ENCODE measurements at places on chromosomes 2 and 18. TPM values are rescaled to one million over a fixed set of nuclear protein-coding genes. Genes with fewer than 3 reads are reported as not detected.

DNA sequence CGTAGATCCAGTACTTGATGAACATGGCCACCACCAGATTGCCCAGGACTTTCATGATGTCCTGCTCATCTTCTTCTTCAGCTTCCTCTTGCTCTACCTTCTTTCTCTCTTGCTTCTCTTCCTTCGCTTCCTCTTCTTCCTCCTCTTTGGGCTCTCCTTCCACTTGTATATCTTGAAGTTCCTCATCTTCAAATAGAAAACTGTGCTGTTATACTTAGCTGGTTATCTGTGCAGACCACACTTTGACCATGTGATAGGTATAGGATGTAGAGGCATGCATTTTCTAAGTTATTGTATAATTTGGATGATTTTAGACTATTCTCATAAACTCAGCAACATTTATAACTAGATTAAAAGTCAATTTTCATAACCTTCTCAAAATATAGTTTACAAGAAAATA, 263.4 kb downstream of the NAPG start:
- DNase-seq, result no peak

GRCh38 chr18:61209801-61210200, 123.4 kb upstream of the CDH20 start:
- no peak for DNase-seq

DNA sequence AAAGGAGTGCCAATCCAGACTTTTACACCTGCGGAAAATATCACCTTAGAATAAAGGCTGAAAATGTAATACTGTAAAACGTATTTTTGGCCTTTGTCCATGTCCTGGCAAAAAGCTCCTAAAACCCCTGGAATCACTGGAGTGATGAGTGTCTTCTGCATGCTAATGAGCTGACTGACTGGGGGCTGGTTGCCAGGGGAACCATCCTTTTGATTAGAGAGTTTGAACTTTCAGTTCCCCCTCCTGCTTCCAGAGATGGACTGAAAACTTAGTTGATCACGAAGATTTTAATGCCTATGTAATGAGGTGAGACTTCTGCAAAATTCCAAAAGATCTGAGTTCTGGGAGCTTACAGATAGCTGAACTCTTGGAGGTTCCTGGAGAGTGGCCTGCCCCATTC, 20.5 kb downstream of the PUM2 start:
- no peak for DNase-seq

DNA sequence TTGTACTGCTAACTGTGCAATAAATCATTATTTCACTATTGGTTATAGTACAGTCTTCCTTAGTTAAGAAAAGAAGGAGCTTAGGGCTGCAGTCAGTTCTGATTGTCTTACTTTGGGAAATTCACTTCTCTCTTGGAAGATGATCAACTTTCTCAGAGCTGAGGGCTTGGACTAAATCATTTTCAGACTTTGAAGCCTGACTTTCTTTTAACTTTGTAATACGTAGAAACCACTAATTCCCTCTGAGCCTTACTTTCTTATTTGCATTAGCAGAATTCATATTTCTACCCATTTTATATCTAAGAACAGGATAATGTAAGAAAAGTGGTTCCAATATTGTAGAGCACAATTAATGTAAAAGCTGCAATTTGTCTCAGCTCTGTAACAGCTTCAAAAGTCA, 386.4 kb downstream of the TRIB2 start:
- no peak for DNase-seq

GRCh38 chr18:9824952-9825371, 60.8 kb upstream of the TXNDC2 start:
- no peak for DNase-seq

DNA sequence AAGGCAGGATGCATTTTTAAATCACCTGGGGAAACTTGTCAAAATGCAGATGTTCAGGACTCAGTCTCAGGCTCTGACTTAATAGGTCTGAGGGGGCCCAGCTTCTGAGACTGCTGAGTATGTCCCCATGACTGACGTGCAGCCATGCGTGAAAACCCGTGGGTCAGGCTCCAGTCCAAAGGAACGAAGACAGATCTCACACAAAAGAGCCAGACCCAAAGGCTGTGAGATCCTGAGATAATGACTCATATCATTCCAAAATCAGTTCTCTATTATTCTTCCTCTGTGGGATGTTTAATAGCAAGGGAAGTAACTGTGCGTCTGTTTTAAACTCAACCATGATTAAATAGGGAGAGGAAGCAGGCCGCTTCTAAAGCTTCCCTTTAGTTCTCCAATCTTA, 107.4 kb upstream of the ACAA2 start:
- peak; percentile 89 for DNase-seq

DNA sequence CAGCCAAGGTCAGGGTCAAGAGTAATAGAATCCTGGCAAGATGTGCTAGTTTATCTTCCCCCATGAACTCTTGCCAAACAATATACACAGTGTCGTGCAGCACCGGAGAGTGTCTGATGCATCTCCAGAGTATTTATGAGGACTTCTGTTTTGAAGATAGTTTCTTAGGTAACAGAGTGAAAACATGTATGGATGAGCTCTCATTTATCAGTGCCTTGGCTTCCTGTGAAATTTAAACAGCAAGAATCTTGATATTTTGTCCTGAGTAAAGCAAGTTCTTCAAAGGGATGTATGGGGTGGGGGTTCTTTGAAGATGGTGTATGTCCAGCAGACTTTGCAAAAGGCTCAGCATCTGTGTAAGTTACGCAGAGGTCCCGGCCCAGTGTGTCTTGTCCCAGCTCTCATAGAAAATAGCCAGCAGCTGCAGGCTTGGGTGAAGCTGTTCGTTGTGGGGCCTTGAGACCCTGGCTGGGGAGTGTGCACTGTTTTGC, 361.0 kb upstream of the NT5C1B start:
- DNase-seq, result peak; percentile 94

- DNase-seq, result no peak
Measured at GRCh38 chr2:146240391-146240790, 1604.4 kb upstream of the ACVR2A start.

DNA sequence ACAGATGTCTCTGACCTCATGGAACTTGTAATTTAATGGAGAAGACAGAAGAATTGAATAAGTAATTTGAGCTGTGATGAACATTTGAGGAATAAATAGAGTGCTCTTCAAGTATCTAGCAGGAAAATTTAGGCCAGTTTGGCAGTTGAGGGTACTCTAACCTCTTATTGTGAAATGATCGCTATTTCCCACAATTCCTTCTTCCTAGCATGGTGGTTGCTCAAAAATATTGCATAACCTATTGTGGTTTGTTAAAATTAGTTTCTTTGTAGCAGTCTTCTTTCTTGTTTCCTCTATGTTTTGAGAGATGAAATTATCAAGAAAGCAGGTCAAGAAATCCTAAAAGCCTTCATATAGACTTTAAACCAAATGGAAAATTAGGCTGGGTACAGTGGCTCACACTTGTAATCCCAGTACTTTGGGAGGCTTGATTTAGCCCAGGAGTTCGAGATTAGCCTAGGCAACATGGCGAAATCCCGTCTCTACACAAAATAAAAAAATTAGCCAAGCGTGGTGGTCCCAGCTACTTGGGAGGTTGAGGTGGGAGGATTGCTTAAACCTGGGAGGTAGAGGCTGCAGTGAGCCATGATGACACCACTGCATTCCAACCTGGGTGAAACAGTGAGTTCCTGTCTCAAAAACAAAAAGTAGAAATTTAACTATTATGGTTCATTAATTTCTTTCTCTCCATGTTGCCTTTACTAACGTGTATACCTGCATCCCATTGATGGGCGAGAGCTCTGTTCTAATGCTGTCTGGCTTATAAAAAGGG, 58.7 kb downstream of the RBKS start:
- no peak for DNase-seq

GRCh38 chr18:73711256-73711655, 436.4 kb downstream of the FBXO15 start:
- DNase-seq, result no peak

GRCh38 chr2:148122788-148123187, 101.9 kb downstream of the MBD5 start:
- DNase-seq, result peak; percentile 8

DNA sequence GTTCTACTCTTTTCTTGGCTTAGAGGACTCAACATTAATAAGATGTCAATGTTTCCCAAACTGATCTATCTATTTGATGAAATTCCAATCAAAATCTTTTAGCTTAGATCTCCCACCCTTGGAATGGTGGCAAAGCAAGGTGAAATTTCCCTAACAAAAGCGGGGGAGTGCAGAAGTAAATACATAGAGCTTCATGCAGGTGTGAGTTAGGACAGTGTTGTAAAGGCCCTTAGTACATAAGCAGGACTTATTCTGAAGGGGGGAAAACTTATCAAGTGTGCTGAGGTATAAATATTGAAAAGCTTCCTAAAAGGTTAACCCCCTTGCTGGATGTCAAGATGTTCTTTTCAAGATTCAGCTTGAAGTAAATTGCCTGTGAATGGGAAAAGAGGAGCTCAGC, 608.6 kb upstream of the CELF4 start:
- DNase-seq, result no peak

GRCh38 chr2:39546409-39546808, 109.3 kb upstream of the MAP4K3 start:
- DNase-seq, result no peak

DNA sequence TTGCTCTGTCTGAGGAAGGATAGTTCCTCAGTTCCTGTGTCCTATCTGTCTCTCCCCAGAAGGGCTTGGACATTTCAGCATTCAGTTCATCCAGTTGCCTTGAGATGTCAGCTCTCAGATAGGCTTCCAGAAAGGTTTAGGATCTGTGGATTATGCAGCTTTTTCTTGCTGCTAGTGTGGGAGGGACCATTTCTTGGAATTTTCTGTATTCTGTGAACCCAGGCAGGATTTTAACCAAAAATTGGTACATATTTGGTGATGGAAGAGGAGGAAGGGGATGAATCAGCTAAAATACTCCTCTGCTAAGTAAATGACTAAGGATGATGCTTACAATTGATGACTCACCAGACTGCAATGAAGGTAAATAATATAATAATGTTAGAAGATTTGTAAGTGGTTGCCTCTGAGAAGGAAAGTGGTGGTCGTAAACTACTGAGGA, 58.6 kb upstream of the DOCK10 start:
- DNase-seq, result peak; percentile 95

GRCh38 chr2:263774-264492, at the start of gene SH3YL1:
Gene SH3YL1 (minus strand): TSS chr2:264032. CDS start chr2:263984, 48 bp downstream.
- no peak for DNase-seq

DNA sequence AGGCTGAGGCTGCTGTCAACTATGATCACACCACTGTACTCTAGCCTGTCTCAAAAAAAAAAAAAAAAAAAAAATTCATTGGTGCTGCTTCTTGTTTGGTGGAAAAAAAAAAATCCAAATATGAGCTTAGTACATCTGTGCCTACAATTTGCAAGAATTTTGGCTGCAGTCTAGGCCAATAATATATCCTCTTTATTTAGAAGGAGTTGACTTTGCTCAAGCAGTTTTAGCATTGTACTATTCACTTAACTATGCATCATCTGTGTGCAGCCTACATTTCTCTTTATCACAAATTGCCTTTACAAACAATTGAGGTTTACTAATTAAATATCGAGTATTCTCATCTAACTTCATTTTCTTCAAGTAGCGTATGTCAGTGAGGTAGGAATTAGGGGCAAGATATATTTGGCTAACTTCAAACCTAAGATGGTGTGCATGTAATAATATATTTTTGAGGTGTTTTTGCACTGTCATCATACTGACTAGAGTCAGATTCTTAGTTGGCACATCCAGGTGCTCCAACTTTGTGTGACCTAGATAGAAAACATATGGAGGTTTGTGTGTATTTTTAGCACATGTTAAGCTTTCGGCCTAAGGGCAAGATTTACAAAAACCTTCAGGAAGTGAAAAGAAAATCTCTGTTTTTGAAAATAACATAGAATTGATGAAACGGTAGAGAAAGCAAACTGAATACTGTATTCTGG, 51.8 kb downstream of the PMS1 start:
- DNase-seq, result no peak

DNA sequence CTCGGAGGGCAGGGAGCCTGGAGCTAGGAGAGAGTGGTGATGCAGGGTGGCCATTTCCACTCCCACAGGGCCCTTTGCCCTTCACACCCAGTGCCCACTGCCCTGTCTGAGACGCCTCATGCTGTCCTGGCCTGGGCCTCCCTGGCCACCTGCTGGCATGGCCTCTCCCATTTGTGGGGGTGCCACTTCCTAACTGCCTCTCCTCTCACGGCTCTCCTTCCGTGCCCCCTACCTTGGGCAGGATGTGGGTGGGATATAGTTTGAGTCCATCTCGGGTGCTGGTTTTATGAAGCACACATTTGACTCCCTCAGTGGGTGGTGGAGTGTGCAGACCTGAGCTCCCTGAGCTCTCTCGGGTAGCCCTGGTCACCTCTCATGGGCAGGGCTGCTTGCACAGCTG, 46.0 kb downstream of the DGKD start:
- DNase-seq, result no peak

DNA sequence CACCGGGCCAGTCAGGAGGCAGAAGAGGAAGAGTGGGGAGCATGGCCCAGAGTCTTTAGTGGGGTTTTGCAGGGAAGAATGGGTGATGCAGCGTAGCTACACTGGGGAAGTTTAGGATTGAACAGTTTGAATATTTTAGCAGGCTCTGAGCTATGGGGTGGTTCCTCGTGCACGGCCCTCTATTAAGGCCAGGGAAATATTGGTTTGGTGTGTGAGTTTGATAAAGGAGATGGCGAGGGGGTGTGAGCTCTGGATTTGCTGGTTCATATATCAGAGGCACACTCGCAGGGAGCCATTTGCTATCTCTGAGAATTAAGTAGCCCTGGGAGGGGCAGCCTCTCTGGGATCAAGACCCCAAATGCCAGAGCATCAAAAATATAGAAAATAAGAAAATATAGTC, 50.1 kb downstream of the BOLA3 start:
- DNase-seq, result no peak

DNA sequence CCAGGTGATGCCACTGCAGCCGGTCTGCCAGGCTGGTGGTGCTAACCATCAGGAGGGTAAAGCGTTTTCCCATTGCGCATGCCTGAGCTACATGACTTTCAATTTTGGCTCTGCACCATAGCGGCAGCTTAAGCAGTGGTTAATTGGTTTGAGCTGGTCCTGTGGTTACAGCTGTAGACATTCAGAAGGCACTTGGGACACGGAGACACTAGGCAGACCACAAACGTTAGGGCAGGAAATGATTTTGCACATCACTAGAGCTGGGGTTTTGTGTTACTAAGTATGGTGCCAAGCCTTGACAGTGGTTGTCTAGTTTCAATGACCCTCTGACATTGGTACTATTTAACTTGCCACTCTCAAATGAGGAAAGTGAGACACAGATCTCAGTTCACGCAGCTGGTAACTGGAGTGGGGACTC, 28.9 kb upstream of the CNOT11 start:
- peak; percentile 84 for DNase-seq

- no peak for DNase-seq
Measured at GRCh38 chr18:37962316-37962966, 396.8 kb upstream of the CELF4 start.

GRCh38 chr2:10355471-10356438, 53.1 kb downstream of the HPCAL1 start:
- DNase-seq, result no peak

- no peak for DNase-seq
Measured at GRCh38 chr18:3683483-3683882, 233.5 kb downstream of the TGIF1 start.

The OR6B2 gene
- total RNA-seq, result not detected

The PIEZO2 gene
- total RNA-seq, result 11.7 TPM

The COMMD1 gene
- total RNA-seq, result 47.7 TPM

The BMP10 gene
- total RNA-seq, result not detected

The BIN1 gene
- total RNA-seq, result 36.3 TPM

The KCNIP3 gene
- total RNA-seq, result 3.3 TPM

The CDCA7 gene
- 16.6 TPM for total RNA-seq

The FAM237A gene
- total RNA-seq, result not detected

The GPR45 gene
- total RNA-seq, result not detected

The MC2R gene
- total RNA-seq, result not detected

The CABLES1 gene
- 9.0 TPM for total RNA-seq

The TSPYL6 gene
- not detected for total RNA-seq

The CTNNA2 gene
- total RNA-seq, result not detected

The HIBCH gene
- 17.2 TPM for total RNA-seq

The HMSD gene
- 0.84 TPM for total RNA-seq

The RESP18 gene
- not detected for total RNA-seq

The IL1F10 gene
- total RNA-seq, result not detected
